ENCODE measurements at places on chromosomes 1 and 21.
A peak's percentile ranks its signal among the peaks of the same experiment; 100 is the strongest.

GRCh38 chr1:201215531-201216357 is 25.1 kb downstream of the IGFN1 start:
- no peak for DNase-seq

DNA sequence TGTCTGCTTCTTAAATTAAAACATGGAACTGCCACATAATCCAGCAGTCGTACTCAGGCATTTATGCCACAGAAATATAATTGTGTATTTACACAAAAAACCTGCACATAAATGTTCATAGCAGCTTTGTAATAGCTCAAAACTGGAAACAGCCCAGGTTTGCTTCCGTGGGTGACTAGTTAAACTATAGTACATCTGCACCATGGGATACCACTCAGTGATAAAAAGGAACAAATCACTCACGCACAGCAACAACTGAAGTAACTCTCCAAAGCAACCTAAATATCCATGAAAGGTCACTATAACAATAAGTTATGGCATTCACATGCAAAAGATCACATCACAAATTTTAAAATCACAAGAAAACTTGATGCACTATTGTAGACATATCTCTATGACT is 64.4 kb downstream of the KCNT2 start:
- no peak for DNase-seq

DNA sequence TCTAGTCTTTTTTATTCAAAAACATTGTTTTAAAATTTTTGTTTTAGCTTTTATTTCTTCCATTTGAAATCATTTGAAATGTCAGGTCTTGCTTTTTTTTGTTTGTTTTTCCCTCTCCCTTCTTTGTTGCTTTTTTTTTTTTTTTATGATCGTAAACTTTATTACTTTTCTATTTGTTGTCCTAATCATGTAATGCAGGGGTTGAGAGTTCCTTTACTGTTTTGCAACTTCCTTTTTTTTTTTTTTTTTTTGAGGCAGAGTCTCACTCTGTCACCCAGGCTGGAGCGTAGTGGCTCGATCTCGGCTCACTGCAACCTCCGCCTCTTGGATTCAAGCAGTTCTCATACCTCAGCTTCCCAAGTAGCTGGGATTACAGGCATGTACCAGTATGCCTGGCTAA is 24.8 kb downstream of the IVNS1ABP start:
- no peak for DNase-seq

DNA sequence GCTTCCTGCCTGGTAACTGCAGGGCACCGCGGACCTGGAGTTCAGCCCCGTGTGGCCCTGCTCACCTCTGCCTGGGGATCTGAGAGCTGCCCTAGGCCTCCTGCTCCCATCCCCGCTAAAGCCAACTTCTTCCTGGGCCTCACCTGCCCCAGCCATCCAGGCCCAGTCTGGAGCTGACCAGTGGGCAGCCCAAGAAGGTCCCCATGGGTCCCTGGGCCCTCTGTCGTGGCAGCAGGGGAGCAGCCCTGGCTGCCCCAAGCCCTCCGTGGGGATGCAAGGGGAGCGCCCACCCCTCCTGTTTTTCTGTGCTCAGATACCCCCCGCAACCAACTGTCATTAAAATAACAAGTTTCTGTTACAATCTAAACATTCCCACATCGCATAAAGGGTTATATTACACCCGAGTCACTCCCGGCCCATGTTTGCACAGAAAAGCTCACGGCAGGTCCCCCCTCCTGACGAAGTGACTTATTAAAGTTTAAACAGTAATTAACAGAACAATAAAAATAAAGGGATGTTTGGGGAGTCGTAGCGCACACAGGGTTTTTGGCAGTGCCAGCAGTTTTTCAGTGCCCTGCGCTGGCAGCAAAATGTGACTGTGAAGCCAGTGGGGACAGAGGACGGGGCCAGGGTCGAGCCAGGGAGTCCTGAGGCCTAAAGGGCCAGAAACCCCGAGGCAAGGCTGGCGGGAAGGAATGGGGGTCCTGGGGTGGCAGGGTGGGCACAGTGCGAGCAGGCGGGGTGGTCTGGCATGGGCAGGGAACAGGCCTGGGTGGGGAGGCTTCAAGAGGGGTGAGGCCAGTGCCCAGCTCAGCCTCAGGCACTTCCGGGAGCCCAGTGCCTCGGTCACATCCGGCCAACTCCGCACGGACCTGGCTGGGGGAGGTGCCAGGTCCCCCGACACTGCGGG is 121.5 kb downstream of the CASZ1 start:
- DNase-seq: no peak

DNA sequence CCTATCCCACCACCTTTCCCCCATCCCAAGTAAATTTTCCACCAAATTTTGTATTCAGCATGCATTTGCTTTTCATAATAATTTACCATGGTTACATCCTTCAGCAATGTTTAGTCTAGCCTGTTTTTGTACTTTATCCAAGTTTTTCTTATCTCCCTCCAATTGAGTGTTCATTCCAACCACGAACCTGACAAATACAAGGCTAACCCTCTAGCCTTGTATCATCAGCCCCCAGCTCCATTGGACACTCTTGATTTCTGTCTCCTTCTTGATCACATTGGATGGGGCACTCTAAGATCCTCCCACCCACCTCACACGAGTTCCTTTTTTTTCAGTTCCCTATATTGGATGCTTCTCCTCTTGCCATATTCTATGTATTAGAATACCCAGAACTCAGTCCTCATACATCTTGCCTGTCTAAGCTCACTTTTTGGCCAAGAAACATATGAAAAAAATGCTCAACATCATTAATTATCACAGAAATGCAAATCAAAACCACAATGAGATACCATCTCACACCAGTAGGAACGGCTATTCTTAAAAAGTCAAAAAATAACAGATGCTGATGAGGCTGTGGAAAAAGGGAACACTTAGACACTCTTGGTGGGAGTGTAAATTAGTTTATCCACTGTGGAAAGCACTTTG is 40.5 kb upstream of the SLC35F3 start:
- DNase-seq: no peak

DNA sequence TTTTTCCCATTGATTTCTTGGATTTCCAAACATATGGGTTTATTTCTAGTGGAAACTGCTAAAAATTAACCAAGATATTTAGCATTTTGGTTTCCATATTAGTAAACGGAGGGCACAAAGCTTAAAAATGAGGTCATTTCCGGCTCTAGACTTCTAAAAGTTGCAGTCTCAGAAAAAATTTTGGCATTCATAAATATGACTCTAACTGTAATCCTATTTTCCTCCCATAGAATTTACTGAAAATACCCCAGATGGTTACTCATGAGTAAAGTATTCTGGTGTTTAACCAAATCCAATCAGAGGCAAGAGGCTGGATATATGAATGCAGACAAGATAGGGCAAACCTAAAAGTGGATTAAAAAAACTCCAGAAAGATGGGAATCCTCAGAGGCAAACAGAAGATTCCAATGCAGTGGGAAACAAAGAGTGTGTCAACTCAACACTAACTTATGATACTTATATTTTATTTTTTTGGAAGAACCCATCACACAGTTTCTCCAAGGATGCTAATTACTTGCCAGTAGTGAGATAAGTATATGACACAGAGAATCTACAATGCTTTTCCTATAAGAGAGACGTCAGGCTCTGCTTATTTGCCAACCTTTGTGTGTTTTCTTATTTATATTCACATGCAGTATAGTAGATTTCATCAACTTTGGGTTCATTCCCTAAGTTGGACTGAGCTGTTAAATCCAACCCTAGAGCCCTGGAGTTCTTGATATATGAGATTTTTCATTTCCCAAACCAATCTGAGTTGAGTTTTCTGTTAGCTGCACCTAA is 90.1 kb upstream of the BCL10 start:
- no peak for DNase-seq

- no peak for DNase-seq
Observed at GRCh38 chr1:227950735-227951346, 3.1 kb upstream of the WNT9A start.

GRCh38 chr1:42931911-42932422 is 26.7 kb downstream of the SLC2A1 start:
- DNase-seq: peak; percentile 62

DNA sequence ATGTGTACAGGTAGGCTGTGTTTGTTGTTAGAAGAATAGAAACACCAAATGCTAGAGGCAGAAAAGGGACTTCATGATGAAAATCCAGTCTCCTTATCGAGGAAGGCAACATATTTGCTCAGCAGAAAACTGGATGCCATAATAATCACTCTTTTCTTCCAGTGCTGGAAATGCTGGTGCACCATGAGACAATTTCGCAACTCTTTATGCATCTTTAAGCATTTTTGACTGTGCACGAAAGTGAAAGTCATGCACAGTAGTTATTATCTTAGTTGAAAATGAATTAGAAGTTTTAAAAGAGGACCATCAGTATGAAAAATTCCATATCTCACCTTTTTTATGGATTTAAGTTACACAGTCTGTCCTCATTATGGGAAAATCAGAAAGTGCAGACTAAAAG is 29.1 kb downstream of the SMYD2 start:
- no peak for DNase-seq

- no peak for DNase-seq
Observed at GRCh38 chr1:172941945-172942344, 108.8 kb downstream of the TNFSF18 start.

DNA sequence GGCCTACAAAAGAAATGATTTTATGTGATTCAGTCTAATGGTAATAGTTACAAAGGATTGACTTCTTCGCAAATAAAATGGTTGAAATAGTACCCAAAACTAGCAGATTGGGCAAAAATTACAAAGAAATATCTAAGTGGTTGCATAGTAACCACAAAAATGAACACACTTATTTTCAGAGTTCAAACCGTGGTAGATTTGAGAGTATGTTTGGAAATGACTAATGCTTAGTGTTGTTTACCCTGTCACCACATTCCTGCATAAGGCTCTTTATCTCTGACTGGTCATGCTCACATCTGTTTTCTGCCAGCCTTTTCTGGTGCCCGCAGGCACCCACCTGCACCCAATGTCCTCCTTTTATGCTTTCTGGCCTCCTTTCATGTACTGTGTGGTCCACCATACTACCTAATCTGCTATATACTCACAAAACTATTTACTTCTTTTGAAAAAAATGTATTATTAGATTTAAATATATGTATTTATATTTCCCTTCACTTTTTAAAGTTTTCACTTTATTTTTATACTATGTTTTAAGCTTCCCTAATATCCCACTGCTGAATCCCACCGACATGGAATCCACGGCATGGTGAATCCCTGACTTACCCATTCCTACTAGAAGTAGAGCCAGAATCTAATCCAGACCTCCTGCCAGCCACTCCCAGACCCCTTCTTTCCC is 30.3 kb downstream of the PTPRC start:
- no peak for DNase-seq

DNA sequence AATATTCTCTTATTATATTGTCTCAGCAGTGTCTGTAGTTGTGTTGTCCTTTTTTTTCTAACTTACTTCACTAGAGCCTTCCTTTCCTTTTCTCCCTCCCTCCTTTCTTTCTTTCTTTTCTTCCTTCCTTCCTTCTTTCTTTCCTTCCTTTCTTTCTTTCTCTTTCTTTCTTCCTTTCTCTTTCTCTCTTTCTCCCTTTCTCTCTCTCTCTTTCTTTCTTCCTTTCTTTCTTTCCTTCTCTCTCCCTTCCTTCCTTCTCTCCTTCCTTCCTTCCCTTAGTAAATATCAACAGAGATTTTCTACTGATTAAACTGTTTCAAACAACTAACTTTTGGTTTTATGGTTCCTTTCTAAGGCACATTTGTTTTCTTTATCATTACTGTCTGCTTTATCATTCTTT is 43.1 kb upstream of the PGBD5 start:
- DNase-seq: no peak

- no peak for DNase-seq
Observed at GRCh38 chr1:8903410-8903809, 24.9 kb upstream of the ENO1 start.

DNA sequence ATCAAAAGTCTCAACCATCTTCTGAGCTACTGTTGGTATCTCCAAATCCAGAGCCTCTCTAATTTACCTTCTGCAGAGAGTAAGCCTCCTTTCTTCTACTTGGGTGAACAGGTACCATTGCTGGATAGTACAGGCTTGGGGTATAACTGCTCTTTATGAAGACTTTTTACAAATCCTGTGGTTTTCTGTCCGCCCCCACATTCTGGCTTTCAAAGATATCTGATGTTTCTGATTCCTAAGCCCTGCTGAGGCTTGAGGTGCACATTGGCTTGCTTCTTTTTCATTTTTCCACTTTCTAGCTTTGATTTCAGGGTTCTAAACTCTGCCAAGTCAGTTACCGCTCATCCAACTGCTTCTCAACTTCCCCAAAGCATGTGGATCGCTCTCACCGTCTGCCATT is 37.1 kb downstream of the TENT5C start:
- no peak for DNase-seq

- DNase-seq: no peak
Observed at GRCh38 chr1:246083416-246083815, 423.7 kb downstream of the SMYD3 start.

DNA sequence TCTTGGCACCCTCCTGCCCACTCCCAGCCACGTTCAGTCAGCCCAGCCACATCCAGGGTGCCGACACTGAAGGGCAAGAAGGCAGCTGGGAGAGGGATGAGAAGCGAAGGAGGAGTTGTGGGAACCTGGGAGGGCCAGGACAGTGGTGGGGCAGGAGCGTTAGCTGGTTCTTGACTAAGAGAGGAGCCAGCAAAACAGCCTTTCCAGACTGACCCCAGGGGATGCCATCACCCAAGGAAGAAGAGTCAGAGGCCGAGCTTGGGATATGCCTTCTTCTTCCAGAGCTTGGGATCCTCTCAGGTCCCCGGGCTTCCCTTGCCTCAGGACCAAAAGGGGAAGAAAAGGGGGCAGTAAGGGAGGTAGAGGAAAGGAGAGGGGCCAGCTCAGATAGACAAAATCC is 7.2 kb downstream of the INKA2 start:
- DNase-seq: no peak

DNA sequence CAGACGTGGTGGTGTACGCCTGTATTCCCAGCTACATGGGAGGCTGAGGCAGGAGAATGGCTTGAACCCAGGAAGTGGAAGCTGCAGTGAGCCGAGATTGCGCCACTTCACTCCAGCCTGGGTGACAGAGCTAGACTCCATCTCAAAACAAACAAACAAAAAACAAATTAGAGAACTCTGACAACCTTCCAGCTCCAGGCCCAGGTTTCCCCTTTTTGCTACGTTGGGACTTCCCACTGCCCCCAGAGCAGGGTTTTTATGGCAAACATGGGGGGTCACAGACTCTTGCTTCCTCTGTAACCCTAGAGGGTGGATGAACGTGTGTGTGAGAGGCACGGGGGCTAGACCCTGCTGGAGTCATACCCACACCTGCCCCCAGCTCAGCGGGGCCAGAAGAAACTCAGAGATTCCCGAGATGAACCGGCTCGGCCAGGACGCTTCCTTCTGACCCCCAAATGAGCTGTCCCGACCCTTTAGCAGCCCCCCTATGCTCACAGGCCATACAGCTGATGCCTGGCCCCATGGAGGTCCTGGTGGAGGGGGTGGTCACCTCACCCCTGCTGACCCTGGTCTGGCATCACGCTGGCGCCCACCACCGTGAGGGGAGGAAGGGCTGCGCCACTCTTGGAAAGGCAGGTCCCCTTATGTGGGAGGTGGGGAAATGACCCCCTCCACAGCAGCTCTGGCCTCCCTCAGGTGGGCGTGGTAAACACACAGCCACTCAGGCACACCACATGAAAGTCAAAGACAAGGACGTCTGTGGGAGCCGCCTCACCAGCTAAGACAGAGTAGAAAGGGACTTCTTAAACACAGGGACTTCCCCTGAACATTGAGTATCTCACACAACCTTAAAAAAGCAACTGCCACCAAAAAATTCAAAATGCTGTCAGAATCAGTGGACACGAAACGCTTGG is 7.1 kb downstream of the GPR157 start:
- DNase-seq: no peak

- no peak for DNase-seq
Observed at GRCh38 chr1:98044071-98044697, 123.3 kb upstream of the DPYD start.
